CD4-positive, alpha-beta T cell (primary cell): ENCODE measurements at places on chromosomes 1 and 21.

- DNase-seq = no peak
Observed at GRCh38 chr1:150505431-150505830, 2.5 kb upstream of the ECM1 start.

GRCh38 chr21:44800971-44801467 lies 601 bp downstream of the UBE2G2 start:
- no peak for DNase-seq

GRCh38 chr1:21926814-21927532 lies 10.1 kb downstream of the HSPG2 start:
- DNase-seq = no peak

- DNase-seq = no peak
Observed at GRCh38 chr1:59357645-59358320, 60.9 kb downstream of the FGGY start.

GRCh38 chr1:60958001-60958400 lies 124.4 kb upstream of the NFIA start:
- no peak for DNase-seq

DNA sequence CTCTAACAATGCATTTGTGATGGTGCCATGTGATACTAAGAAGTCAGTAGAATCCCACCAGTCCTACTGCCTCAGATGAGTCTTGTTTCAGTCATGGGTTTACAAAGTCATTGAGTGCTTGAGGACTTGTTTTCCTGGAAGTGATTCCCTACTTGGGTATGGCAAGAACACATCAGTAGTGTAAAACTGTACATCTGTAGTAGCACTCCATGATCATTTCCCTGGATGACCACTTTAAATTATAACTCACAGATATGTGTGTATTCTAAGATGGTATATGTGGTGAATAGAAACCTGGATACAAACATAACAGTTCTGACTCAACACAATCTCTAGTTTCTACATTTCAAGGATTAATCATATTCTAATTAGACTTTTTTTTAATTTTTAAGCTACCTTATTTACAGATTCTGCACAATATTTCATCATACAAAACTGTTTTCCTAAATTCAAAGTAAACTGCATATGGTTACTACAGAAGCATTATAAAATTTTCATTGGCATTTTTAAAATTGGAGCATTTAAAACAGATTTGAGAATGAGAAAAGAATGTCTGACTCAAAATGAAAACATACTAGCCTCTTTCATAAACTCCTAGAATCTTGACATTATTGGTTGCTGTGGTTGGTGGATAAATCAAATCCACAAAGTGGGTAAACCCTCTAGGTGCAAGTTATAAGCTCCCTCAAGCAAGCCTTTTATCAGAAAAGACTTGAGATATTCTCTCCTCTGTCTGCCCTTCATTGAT lies 6.8 kb upstream of the PSMG1 start:
- no peak for DNase-seq

GRCh38 chr1:13996334-13996733 lies 296.3 kb downstream of the PRDM2 start:
- DNase-seq = no peak

GRCh38 chr1:21518774-21519455 lies 9.7 kb downstream of the ALPL start:
- DNase-seq = no peak

- DNase-seq = no peak
Observed at GRCh38 chr1:45995298-45995697, 137.1 kb downstream of the PIK3R3 start.

DNA sequence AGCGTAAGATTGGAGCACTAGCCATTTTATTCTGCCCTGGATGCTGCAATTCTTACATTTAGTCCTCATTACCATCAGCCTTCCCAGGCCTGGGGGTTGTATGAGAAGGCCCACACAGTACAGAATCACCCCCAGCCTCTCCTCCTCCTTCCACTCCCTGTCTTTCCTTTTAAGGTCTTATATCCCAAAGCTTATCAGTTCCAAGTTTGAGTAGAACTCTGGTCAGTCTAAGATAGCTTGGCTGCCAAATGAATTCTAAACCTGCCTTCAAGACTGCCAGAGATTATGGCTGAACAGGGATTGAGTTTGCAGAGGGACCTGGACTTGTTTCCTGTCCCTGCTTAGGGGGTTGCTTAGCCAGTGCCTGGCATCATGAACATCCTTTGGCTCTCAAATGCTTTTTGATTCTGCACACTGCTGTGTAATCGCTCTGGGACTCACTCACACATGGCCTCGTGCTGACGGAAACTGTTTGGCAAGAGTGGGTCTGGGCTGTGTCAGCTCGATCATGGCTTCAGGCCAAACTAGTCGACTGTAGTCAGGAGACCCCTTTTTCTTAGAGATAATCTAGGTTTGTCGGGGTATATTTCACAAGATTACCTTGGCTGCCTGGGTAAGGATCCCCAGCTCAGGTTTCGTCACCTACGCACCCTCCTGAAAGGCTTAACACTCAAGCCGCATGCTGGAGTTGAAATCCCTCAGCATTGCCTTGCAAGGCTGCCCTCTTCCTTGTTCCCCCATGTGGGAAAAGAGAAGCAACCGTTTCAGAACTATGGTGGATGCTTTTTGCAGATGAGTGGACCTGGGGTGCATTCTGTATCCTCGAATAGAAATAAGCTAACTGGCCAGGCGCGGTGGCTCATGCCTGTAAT lies 252.6 kb downstream of the NFIA start:
- no peak for DNase-seq

DNA sequence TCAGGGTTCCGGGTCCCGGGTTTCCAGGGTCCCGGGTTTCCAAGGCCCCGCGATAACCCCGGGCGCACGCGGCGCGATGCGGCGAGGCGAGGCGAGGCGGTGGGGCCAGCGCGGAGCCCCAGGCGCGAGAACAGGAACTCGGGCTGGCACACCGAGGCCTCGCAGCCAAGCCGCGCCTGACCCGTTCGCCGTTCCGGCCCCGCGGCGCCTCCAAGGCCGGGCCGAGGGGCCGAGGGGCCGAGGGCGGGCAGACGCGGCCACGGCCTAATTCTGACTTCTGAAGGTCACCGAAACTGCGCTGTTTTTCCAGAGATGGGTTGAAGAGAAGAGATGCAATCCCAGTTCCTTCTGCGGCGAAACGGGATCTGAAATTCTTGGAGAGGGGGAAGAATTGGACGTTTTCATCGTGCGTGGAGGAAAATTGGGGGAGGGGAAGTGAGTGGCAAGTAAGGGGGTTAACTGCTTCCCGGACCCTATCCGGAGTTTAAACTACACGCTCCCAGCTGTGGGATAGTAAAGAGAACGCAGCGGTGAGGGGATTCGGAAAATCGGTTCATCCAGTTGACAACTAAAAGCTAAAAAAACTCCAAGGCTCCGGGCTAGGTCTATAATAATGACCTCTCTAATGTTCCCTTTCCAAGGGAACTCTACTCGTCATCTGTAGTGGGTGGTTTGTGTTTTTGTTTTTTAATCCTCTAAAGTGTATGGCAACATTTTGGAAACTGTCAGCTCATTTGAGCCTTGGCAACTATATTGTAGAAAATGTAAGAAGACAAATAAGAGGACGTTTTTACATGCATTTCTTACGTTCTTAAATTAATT lies 8.2 kb downstream of the TBX15 start:
- DNase-seq = no peak

- no peak for DNase-seq
Observed at GRCh38 chr1:160007577-160008200, 24.1 kb downstream of the PIGM start.

- DNase-seq = no peak
Observed at GRCh38 chr1:229869687-229870086, 197.4 kb upstream of the GALNT2 start.

GRCh38 chr1:30334767-30335166 lies 388.6 kb downstream of the MATN1 start:
- no peak for DNase-seq

DNA sequence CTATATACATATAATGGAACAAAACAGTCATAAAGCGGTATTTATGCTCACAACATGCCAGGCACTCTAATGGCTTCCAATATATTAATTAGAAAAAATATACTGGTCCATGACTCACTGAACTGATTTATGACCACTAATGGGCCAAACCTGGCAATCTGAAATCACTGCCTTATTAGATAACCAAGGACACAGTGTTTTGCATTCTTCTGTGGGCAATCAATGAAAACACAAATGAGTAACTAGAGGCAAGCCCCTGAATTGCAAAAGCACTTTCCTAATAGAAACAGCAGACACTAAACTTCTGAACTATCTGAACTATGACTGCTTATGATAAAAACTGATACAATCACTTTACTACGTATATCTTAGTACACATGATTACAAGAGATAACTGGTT lies 3.5 kb downstream of the GCLM start:
- no peak for DNase-seq

GRCh38 chr1:150619576-150620509 lies 9.6 kb downstream of the ENSA start:
- no peak for DNase-seq
